Activated naive CD4-positive, alpha-beta T cell treated with anti-CD3 and anti-CD28 coated beads for 36 hours (primary cell): ENCODE measurements at places on chromosomes 13 and 19.

GRCh38 chr13:111066544-111066943 is 48.6 kb upstream of the ARHGEF7 start:
- H3K36me3 ChIP-seq = no peaks in the 10 kb centered on the region
- peaks cover 4% of the 10 kb centered on the region for H3K4me1 ChIP-seq
- no peak overlapping the region for H3K27ac ChIP-seq

DNA sequence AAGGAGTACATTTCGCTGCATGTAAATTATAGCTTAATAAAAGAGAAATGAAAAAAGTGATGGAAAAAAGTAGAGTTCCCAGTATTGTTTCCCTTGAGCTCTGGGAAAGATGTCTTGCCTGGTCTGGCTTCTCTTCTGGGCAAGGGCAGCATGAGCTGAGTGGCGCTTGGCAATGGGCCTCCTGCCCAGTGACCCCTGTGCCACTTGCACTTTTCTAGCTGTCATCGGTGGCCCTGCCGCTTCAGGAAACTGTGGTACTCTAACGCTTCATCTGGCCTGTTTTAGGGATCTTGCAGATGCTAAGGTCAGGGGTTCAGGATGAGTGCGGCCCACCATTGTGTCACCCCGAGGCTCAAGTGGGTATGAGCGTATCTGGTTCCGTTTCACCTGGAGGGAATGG is 161.4 kb downstream of the MTUS2 start:
- no peak for DNase-seq
- peaks cover 1% of the 10 kb centered on the region for H3K27me3 ChIP-seq
- no peak overlapping the region for H3K4me3 ChIP-seq
- no peaks in the 10 kb centered on the region for H3K4me1 ChIP-seq

- H3K27me3 ChIP-seq = peaks cover 25% of the 10 kb centered on the region
- no peak overlapping the region for H3K27ac ChIP-seq
- peak overlapping the region; percentile 66 for H3K4me3 ChIP-seq
- peaks cover 2% of the 10 kb centered on the region for H3K4me1 ChIP-seq
- DNase-seq = peak; percentile 28
These were observed 263 bp downstream of the RHPN2 start for GRCh38 chr19:33064458-33064791.

GRCh38 chr19:16836115-16837034 is 7.2 kb downstream of the SIN3B start:
- H3K4me1 ChIP-seq = peaks cover 16% of the 10 kb centered on the region
- no peak overlapping the region for H3K4me3 ChIP-seq
- peak; percentile 48 for DNase-seq
- H3K36me3 ChIP-seq = peaks cover 24% of the 10 kb centered on the region
- H3K27ac ChIP-seq = no peak overlapping the region

DNA sequence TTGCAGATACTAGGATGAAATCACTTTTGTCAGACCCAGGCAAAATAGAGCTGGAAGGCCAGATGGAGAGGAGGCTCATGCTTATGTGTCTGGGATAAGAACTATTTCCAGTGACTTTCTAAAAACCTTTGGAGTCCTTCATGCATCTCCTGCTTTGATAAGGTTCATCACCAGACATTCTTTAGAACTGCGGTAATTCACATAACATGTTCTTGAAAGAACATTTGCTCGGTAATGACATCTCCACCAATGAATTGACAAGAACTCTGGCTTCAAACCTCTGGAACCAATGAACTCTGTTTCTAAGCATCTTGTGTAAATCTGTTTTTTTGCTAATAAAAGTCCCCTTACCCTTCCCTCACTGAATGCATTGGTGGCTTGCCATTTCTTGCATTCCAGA is 112.0 kb upstream of the KL start:
- no peaks in the 10 kb centered on the region for H3K27me3 ChIP-seq
- no peak for DNase-seq
- no peaks in the 10 kb centered on the region for H3K36me3 ChIP-seq
- peaks cover 29% of the 10 kb centered on the region for H3K4me1 ChIP-seq
- H3K4me3 ChIP-seq = no peak overlapping the region

- no peak overlapping the region for H3K27ac ChIP-seq
- no peak overlapping the region for H3K4me3 ChIP-seq
- H3K4me1 ChIP-seq = peaks cover 9% of the 10 kb centered on the region
- DNase-seq = no peak
These were observed 29.5 kb upstream of the RBM26 start for GRCh38 chr13:79435561-79435990.

GRCh38 chr19:3313199-3313575 is 53.2 kb upstream of the NFIC start:
- peaks cover 34% of the 10 kb centered on the region for H3K27me3 ChIP-seq
- no peak for DNase-seq
- H3K4me1 ChIP-seq = no peaks in the 10 kb centered on the region
- H3K36me3 ChIP-seq = no peaks in the 10 kb centered on the region

GRCh38 chr19:10797541-10798256 is 38.3 kb downstream of the TMED1 start:
- peak; percentile 96 for DNase-seq
- peaks cover 28% of the 10 kb centered on the region for H3K4me1 ChIP-seq
- peak overlapping the region; percentile 96 for H3K27ac ChIP-seq
- H3K27me3 ChIP-seq = no peaks in the 10 kb centered on the region

DNA sequence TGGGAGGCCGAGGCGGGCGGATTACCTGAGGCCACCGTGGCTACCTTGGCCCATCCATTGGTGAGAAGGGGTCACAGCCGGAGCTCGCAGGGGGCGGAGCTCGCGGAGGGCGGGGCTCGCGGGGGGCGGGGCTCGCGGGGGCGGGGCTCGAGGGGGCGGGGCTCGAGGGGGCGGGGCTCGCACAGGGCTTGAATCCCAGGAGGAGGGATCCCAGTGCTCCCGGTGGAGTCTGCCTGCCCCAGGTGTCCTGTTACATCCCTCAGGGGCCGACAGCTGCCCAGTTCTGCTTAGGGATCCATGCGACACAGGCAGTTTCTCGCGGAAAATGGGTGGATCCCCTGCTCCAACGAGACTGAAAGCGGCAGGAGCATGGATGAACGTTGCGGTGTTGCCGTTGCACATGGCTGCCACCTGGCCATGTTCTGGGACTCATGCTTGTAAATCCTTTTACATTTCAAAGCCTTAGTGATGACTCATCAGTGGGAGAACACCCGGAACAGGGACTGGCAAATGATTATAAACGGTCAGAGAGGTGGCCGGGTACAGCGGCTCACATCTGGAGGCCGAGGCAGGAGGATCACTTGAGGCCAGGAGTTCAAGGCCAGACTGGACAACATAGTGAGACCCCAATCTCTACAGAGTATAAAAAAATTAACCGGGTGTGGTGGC is 25.1 kb downstream of the TMPRSS9 start:
- DNase-seq = no peak
- no peak overlapping the region for H3K4me3 ChIP-seq
- H3K36me3 ChIP-seq = no peaks in the 10 kb centered on the region
- no peaks in the 10 kb centered on the region for H3K4me1 ChIP-seq
- H3K27me3 ChIP-seq = no peaks in the 10 kb centered on the region
- no peak overlapping the region for H3K27ac ChIP-seq

DNA sequence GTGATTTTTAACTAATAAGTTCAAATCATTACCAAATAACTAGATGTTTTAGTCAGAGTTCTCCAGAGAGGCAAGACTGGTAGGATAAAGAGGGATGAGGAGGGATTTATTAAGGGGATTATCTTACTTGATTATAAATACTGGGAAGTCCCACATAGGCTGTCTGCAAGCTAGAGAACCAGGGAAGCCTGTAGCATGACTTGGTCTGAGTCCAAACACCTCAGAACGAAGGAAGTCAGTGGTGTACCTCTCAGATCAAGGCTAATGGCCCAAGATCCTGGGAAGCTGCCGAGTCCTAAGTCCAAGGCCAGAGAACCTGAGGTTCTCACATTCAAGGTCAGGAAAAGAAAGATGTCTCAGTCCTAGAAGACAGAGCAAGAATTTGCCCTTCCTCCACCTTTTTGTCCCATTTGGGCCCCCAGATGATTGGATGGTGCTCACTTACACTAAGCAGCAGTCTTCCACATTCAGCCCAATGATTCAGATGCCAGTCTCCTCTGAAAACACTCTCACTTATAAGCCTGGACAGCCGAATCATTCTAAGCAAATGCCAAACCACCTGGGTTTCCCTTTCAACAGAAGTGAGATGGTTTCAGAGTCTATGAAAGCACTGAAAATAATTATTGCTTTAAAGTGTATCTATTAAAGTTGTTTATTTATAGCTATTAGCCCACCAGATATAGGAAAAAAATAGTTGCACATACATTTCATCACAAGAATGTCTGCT is 1599.2 kb downstream of the OLFM4 start:
- H3K4me3 ChIP-seq = no peak overlapping the region
- no peaks in the 10 kb centered on the region for H3K27me3 ChIP-seq
- H3K4me1 ChIP-seq = no peaks in the 10 kb centered on the region
- DNase-seq = no peak
- no peak overlapping the region for H3K27ac ChIP-seq

DNA sequence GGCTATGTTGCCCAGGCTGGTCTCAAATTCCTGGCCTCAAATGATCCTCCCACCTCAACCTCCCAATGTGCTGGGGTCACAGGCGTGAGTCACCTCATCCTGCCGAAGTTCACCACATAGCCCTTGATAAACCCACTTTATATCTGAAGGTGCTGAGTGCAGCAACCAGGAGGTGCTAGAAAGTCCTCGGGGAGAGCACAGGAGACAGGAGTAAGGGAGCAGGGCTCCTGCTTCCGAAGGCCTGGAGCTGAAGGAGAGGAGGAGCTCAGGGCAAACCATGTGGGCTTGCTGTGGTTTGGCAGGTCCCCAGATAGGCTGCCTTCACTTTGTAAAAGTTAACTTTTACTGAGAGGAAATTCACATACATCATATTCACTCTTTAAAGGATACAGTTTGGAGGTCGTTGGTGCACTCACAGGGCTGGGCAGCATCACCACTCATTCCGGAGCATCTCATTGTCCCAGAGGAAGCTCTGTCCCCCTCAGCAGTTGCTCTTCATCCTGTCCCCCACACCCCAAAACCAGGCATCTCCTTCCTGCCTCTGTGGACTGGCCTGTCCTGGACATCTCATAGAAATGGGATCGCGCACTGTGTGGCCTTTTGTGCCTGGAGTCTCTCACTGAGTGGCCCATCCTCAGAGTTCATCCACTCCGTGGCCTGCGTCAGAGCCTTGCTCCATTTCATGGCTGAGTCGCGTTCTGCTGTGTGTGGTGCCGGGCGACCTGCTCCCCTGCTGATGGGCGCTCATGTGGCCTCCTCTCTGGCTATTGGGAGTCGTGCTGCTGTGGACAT is 49.5 kb downstream of the KDM4B start:
- no peak overlapping the region for H3K27ac ChIP-seq
- no peak for DNase-seq
- peaks cover 2% of the 10 kb centered on the region for H3K4me1 ChIP-seq
- H3K27me3 ChIP-seq = no peaks in the 10 kb centered on the region

DNA sequence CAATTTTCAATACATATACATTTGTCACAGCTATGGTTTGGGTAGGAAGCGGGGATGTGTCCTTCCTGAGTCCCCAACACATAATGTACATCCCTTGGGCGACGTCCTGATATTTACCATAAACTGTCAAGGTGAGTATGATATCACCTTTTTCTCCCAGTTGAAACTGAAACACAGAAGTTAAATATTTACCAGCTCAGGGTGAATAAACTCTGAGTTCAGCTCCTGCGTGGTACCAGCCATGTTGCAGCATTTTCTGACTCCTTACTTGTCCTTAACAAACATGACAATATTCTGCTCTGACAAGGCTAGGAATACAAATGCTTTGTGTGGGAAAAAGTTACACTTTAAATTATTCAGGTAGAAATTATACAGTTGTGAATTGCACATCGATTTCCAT is 294.2 kb downstream of the TEX29 start:
- no peaks in the 10 kb centered on the region for H3K36me3 ChIP-seq
- no peak overlapping the region for H3K4me3 ChIP-seq
- H3K4me1 ChIP-seq = no peaks in the 10 kb centered on the region
- DNase-seq = no peak
- H3K27ac ChIP-seq = no peak overlapping the region

DNA sequence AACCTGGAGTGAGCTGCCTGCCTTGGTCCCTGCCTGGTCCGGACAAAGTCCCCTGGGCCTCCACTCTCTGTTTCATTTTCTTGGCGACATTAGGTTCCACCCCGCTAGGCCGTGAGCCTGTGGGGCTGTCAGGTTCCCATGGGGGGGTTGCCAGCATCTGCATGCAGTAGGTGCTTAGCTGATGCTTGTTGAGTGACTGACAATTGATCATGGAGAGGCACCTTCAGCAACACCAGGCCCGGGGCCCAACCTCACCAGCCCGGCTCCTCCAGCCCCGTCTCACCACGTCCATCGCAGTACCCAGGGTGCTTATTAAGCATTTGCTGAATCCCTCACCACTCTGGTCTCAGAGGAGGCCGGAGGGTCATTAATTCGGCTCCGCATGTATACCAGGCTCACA is 13.4 kb downstream of the MISP start:
- H3K4me1 ChIP-seq = no peaks in the 10 kb centered on the region
- no peak for DNase-seq
- H3K27me3 ChIP-seq = no peaks in the 10 kb centered on the region
- no peak overlapping the region for H3K27ac ChIP-seq

- H3K27me3 ChIP-seq = no peaks in the 10 kb centered on the region
- DNase-seq = no peak
- H3K27ac ChIP-seq = no peak overlapping the region
- no peak overlapping the region for H3K4me3 ChIP-seq
These were observed 70.4 kb downstream of the ARHGAP35 start for GRCh38 chr19:46931202-46931601.

- no peak overlapping the region for H3K4me3 ChIP-seq
- no peaks in the 10 kb centered on the region for H3K4me1 ChIP-seq
- H3K27ac ChIP-seq = no peak overlapping the region
- H3K27me3 ChIP-seq = no peaks in the 10 kb centered on the region
These were observed 334.2 kb downstream of the DNAJC15 start for GRCh38 chr13:43357564-43357963.

DNA sequence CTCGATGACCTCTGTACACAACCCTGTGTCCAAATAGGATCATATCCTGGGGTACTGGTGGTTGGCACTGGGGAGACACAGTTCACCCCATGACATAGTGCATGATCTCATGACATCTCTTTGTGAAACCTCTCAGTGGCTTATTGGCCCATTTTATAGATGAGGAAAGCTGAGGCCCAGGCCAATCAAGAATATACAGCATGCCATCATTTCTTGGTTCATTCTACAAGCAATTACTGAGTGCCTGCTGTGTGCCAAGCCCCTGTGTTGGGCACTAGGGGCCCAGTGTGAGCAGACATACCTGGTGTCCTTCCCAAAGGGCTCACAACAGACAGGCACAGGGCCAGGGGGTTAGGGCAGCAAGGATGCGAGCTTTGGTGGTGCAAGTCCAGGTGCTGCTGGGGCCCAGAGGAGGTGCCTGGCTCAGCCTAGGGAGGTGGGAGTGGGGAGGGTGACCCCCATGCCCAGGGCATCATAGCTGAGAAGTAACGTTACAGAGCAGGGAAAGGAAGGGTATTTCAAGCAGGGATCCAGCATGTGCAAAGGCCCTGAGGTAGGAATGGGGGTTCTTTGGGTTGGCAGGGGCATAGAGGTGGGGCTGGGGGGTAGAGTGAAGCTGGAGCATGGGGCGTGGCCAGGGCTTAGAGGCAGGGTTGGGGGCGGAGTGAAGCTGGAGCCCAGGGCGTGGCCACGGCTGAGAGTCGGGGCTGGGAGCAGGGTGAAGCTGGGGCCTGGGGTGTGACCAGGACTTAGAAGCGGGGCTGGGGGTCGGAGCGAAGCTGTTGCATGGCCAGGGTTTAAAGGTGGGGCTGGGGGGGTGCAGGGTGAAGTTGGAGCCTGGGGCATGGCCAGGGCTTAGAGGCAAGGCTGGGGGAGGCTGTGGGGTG is 20.7 kb downstream of the COLGALT1 start:
- H3K36me3 ChIP-seq = peaks cover 44% of the 10 kb centered on the region
- H3K27me3 ChIP-seq = no peaks in the 10 kb centered on the region
- H3K4me1 ChIP-seq = no peaks in the 10 kb centered on the region
- no peak overlapping the region for H3K4me3 ChIP-seq

GRCh38 chr19:51219307-51219706 is 5.6 kb upstream of the CD33 start:
- H3K36me3 ChIP-seq = no peaks in the 10 kb centered on the region
- no peak overlapping the region for H3K4me3 ChIP-seq
- H3K27me3 ChIP-seq = peaks cover 34% of the 10 kb centered on the region
